ENCODE measurements at places on chromosomes 12 and 14. TPM values are rescaled to one million over a fixed set of nuclear protein-coding genes. Genes with fewer than 3 reads are reported as not detected.
A peak's percentile ranks its signal among the peaks of the same experiment; 100 is the strongest.

PROX2 gene
- 0.24 TPM for total RNA-seq

SDSL gene
- total RNA-seq, result 0.20 TPM

LEMD3 gene
- total RNA-seq, result 26.8 TPM

IFNG-AS1 gene
- 1.6 TPM for total RNA-seq

RNASE1 gene
- 4.3 TPM for total RNA-seq

RD3L gene
- total RNA-seq, result not detected

PRPH gene
- total RNA-seq, result not detected

OR6C2 gene
- total RNA-seq, result not detected

C12orf54 gene
- total RNA-seq, result not detected

HVCN1 gene
- 20.2 TPM for total RNA-seq

RHEBL1 gene
- 10.2 TPM for total RNA-seq

GRCh38 chr12:89173678-89174077 is 178.6 kb downstream of the DUSP6 start:
- no peaks in the 10 kb centered on the region for H3K4me1 ChIP-seq
- no peak overlapping the region for H3K4me3 ChIP-seq
- no peaks in the 10 kb centered on the region for H3K36me3 ChIP-seq
- DNase-seq, result no peak
- no peaks in the 10 kb centered on the region for H3K27me3 ChIP-seq

- no peak overlapping the region for H3K4me3 ChIP-seq
- no peaks in the 10 kb centered on the region for H3K4me1 ChIP-seq
- H3K36me3 ChIP-seq, result no peaks in the 10 kb centered on the region
- H3K27ac ChIP-seq, result no peak overlapping the region
- peak; percentile 45 for DNase-seq
These were observed 37.0 kb upstream of the GALNT9 start for GRCh38 chr12:132366341-132366861.

- no peaks in the 10 kb centered on the region for H3K36me3 ChIP-seq
- no peak for DNase-seq
- no peak overlapping the region for H3K27ac ChIP-seq
- no peak overlapping the region for H3K4me3 ChIP-seq
These were observed 250.5 kb downstream of the AACS start for GRCh38 chr12:125315771-125316170.

DNA sequence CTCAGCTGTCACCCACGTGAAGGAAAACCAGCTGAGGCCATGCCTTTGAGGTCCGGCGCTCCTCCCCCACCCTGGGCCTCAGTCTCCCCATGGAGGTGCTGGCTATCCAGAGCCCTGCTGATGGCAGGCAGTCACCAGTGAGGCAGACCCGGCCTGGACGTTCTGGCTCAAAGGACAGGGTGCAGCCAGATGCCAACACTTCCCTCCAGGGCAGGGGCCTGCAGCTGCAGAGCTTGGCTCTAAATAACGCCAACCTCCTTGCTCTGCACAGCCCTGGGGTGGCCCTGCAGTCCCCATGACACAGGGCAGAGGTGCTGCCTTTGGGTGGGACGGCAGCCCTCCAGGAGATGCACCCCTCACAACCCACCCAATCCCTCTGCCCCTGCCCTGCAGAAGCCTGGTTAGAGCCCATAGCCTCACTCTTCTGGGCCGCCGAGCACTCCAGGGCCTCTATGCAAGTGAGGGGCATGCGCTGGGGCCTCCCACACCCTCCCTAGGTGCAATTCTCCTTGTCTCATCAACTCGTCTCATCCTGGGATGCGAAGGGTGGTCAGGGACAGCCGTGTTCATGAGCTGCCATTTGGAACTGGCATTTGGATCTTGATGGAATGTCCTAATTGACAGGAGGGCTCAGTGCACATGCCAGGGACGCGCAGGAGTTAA is 30.4 kb downstream of the CCDC85C start:
- H3K27me3 ChIP-seq, result no peaks in the 10 kb centered on the region
- no peaks in the 10 kb centered on the region for H3K36me3 ChIP-seq
- no peaks in the 10 kb centered on the region for H3K4me1 ChIP-seq
- H3K4me3 ChIP-seq, result no peak overlapping the region

DNA sequence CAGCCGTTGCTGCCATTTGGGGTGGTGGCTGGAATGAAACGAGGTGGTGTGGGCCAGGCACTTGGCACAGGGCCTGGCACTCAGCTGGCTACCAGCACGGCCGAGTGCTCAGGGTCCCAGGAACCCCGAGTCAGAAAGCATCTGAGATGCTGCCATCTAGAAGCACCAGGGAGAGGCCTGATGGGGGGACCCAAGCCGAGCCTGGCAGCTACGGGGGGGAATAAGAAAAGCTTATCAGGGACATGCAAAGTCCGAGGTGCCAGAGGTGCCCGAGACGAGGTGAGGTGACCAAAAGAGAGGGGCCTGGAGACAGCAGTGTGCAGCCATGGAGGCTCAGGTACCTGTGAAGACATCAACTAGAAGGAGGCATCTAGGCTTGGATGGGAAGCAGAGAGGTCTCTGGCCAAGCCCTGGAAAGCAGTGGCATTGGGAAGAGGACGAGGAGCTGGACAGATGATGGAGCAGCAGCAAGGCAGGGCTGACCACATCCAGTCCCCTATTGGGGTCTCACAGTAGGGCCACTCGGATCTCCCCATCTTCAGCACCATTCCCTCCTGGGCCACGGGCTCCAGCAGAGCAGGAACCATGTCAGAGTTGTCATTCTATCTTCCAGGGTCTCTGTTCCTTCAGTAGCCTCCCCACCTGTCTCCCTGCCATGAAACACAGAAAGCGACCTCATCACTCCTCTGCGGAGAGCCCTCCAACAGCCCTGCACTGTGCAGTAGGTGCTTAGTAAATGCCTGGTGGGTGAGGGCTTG is 59.3 kb upstream of the DIO3 start:
- no peak for DNase-seq
- no peaks in the 10 kb centered on the region for H3K4me1 ChIP-seq
- no peak overlapping the region for H3K27ac ChIP-seq
- H3K36me3 ChIP-seq, result no peaks in the 10 kb centered on the region

DNA sequence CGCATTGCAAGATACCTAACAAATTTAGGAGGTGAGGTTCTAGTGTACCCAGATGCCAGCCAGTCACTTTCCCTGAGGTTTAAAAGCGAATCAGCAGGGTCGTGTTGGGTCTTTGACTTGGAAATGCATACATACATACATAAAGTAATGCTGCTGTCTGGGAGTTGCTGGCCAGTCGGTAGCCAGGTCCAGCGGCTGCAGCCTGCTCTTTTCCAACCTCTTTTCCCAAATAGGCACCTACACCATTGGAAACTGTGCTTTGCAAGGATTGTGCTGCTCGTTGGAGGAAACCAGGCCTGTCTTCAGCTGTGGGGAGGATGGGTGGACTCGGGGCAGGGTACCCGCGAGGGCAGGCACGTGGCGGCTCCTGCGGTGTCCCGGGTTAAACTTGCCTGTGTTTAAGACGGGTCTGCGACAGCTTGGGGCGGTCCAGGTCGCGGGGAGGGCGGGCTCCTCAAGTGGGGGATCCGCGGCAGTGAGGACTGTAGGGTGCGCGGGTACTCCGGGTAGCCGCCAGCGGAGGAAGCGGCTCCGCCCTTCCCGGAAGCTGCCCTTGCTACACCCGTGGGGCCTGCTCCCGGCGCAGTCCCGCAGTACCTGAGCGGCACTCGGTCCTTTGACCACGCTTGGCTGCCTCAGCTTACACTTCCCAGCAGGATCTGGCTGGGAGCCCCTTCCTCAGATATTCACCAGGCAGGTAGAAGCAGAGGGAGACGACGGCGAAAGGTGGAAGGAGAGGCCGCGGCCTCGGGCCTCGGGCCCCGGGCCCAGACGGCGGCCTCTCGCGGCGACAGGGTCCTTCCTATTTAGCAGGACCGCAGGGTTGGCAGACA is 2.7 kb downstream of the TTC6 start:
- no peak overlapping the region for H3K27ac ChIP-seq
- H3K27me3 ChIP-seq, result peaks cover 52% of the 10 kb centered on the region
- no peaks in the 10 kb centered on the region for H3K36me3 ChIP-seq
- H3K4me3 ChIP-seq, result no peak overlapping the region

DNA sequence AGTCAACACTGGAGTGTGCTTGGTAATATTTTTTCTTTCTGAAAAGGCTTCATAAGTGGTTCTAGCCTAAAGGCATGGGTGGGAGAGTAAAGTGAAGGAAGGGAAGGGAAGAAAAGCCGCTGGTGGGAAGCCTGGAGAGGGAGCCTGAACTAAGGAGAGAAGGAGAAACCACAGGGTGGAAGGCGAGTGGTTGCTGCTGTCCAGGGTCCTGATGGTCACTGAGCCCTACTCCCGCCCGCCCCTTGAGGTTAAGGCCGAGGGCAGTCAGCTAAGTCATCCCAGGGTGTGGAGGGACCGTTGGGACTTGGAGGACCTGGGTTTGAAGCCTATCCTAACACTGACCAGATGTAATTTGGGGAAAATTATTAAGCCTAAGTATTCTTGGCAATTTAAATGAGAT is 189.1 kb downstream of the PIWIL1 start:
- no peak overlapping the region for H3K27ac ChIP-seq
- DNase-seq, result no peak
- no peaks in the 10 kb centered on the region for H3K4me1 ChIP-seq
- H3K4me3 ChIP-seq, result no peak overlapping the region
- no peaks in the 10 kb centered on the region for H3K36me3 ChIP-seq
- no peaks in the 10 kb centered on the region for H3K27me3 ChIP-seq

GRCh38 chr14:53807108-53807507 is 149.5 kb downstream of the BMP4 start:
- H3K27ac ChIP-seq, result no peak overlapping the region
- H3K4me1 ChIP-seq, result no peaks in the 10 kb centered on the region
- no peaks in the 10 kb centered on the region for H3K36me3 ChIP-seq
- H3K27me3 ChIP-seq, result no peaks in the 10 kb centered on the region

- no peaks in the 10 kb centered on the region for H3K27me3 ChIP-seq
- no peak for DNase-seq
- peaks cover 36% of the 10 kb centered on the region for H3K4me1 ChIP-seq
These were observed 26.2 kb downstream of the PLXNC1 start for GRCh38 chr12:94174576-94174975.

DNA sequence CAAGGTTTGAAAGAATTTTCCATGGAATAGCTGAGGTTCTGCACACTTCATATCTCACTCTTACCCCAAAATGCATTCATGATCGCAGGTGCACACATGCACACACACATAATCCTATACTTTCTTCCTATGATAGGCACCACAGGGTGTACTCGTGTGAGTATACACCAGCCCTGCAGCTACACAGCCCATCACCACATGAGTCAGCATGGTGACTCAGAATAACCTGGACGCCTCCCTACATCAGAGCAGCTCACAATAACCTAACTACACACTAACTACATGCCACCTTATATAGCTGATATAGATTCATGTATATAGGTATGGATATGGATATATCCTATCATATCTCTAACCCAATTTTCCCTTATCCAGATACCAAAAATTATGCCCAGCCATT is 850.2 kb upstream of the TMEM132C start:
- no peaks in the 10 kb centered on the region for H3K36me3 ChIP-seq
- no peak overlapping the region for H3K4me3 ChIP-seq
- H3K27ac ChIP-seq, result no peak overlapping the region
- DNase-seq, result no peak
- no peaks in the 10 kb centered on the region for H3K27me3 ChIP-seq
- H3K4me1 ChIP-seq, result no peaks in the 10 kb centered on the region

GRCh38 chr12:9115731-9116559 is at the start of gene A2M:
Gene A2M, minus strand, starts transcription at chr12:9115919. Its CDS starts 70 bp downstream, at chr12:9115849.
- no peak for DNase-seq
- H3K4me1 ChIP-seq, result peaks cover 7% of the 10 kb centered on the region
- no peak within 1 kb of the TSS for H3K27ac ChIP-seq
- H3K4me3 ChIP-seq, result no peak within 1 kb of the TSS

DNA sequence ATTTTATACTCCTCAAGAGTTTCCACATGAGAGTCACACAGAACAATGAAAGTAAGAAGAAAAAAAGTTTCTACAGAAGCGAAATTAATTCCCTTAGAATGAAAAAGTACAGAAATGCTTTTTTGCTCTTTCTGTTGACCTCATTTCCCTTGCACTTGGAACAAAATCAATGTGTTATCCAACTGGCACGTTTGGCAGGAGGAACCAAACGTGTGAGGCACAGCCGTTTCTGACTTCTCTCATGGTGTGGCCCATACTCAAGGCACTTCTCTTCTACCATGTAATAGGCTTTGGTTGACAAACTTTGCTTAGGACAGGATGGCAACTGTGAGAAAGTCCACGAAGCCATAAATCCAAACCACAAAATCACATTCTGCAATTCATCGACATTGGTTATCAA is 297.0 kb downstream of the FUT8 start:
- no peaks in the 10 kb centered on the region for H3K36me3 ChIP-seq
- DNase-seq, result no peak
- no peak overlapping the region for H3K4me3 ChIP-seq
- H3K27me3 ChIP-seq, result no peaks in the 10 kb centered on the region

GRCh38 chr12:114404926-114405518 is 922 bp downstream of the TBX5 start:
- no peak overlapping the region for H3K4me3 ChIP-seq
- no peaks in the 10 kb centered on the region for H3K4me1 ChIP-seq
- no peak for DNase-seq
- no peak overlapping the region for H3K27ac ChIP-seq
- H3K27me3 ChIP-seq, result peaks cover 33% of the 10 kb centered on the region
- no peaks in the 10 kb centered on the region for H3K36me3 ChIP-seq

- H3K4me3 ChIP-seq, result no peak overlapping the region
- no peak for DNase-seq
- H3K36me3 ChIP-seq, result no peaks in the 10 kb centered on the region
- no peak overlapping the region for H3K27ac ChIP-seq
- H3K27me3 ChIP-seq, result no peaks in the 10 kb centered on the region
These were observed 104.2 kb upstream of the MAP1LC3B2 start for GRCh38 chr12:116454950-116455447.

- no peaks in the 10 kb centered on the region for H3K36me3 ChIP-seq
- H3K4me1 ChIP-seq, result peaks cover 33% of the 10 kb centered on the region
- peak overlapping the region; percentile 72 for H3K27ac ChIP-seq
These were observed 43.4 kb upstream of the CFAP54 start for GRCh38 chr12:96445691-96446583.

- no peaks in the 10 kb centered on the region for H3K4me1 ChIP-seq
- no peak overlapping the region for H3K4me3 ChIP-seq
- no peaks in the 10 kb centered on the region for H3K36me3 ChIP-seq
- no peak for DNase-seq
- H3K27ac ChIP-seq, result no peak overlapping the region
These were observed 144.2 kb downstream of the KIF26A start for GRCh38 chr14:104282332-104283196.

- H3K36me3 ChIP-seq, result no peaks in the 10 kb centered on the region
- no peaks in the 10 kb centered on the region for H3K27me3 ChIP-seq
- H3K4me3 ChIP-seq, result no peak overlapping the region
- H3K27ac ChIP-seq, result no peak overlapping the region
- DNase-seq, result no peak
These were observed 233.3 kb downstream of the CCDC59 start for GRCh38 chr12:82124711-82125380.

DNA sequence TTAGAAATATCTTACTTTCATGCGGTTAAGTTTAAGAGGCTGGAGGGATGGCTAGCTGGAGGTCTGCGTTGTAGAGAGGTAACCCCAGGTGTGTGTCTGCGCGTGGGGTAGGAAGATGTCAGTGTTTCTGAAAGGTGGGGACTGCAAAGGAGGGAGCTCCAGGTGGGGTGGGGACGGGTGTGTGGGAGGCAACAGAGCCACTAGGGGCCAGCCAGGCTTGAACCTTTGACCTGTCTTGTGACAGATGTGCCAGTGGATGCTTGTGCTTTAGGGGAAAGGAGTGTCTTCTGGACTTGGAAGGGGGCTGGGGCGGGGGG is 841 bp downstream of the GLI1 start:
- peaks cover 33% of the 10 kb centered on the region for H3K4me1 ChIP-seq
- H3K36me3 ChIP-seq, result no peaks in the 10 kb centered on the region
- H3K4me3 ChIP-seq, result no peak overlapping the region
- H3K27ac ChIP-seq, result no peak overlapping the region
